ENCODE measurements at places on chromosomes 13 and 19.

DNA sequence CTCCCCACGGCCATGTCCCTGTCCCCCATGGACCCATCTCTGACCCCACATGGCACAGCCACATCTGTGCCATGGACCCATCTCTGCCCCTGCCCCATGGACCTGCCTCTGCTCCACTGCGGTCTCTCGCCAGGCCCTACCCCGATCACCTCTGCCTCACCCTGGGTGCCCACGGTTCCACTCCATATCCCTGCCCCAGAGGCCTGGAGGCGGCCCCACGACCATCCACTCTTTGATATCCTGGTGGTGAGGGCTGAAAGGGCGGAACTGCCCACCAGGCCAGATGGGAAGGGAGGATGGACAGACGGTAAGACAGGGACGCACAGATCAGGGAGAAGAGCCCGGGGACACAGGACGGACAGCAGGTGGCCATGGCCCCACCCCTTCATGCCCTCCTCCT, 327 bp downstream of the PTGER1 start:
- DNase-seq: no peak

GRCh38 chr13:87810920-87811344, 139.8 kb downstream of the SLITRK5 start:
- DNase-seq: no peak

DNA sequence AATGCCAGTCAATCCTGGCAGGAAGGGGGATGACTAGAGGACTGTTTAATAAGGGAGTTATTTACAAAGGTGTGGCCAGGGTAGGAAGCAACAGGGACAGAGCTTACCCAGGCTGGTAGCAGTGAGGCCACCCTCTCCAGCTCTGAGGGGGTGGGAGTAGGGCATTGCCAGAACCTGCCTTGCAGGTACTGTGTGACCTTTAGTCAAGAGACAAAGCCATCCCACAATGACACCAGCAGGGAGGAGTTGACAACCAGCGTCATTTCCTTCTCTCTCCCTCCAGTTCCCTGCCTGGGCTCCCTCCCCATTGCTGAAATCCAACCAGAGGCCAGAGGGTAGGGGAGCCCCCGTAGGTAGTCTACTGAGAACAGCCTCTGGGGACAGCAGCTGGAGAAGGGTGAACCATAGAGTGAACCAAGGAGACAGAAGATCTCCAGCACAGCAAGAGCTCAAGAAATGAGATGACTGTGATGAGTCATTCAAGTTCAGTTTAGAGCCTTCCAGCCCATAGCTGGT, 33.3 kb upstream of the SPATA13 start:
- peak; percentile 24 for DNase-seq

- DNase-seq: no peak
Measured at GRCh38 chr13:33840402-33840801, 22.5 kb downstream of the RFC3 start.

DNA sequence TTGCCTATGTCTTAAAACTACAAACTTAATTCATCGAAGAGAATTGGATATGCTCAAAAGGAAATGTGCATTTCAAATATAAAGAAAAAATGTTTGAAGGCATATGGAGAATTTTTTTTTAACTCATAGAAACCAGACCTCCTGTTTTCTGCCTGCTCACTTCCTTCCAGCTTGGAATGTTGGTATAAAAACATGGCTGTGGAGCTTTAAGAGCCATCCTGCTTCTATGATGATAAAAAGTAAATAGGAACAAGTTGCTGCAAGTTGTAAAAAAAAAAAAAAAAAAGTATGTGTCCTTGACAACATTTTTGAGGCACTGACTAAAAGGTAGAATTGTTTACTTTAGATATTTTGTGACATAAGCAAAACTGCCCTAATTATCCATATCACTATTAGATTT, 1230.7 kb downstream of the PCDH9 start:
- no peak for DNase-seq

- no peak for DNase-seq
Measured at GRCh38 chr19:52703917-52704316, 30.9 kb downstream of the ZNF611 start.

DNA sequence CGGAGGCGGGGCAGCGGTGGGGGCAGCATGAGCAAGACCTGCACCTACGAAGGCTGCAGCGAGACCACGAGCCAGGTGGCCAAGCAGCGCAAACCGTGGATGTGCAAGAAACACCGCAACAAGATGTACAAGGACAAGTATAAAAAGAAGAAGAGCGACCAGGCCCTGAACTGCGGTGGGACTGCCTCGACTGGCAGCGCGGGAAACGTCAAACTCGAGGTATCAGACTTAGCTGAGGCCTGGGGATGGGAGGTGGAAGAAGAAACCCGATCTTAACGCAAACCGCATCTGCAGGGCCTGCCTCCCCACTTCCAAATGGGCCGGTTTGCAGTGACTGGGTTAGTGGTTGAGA, 693 bp downstream of the RFXAP start:
- peak; percentile 30 for DNase-seq

DNA sequence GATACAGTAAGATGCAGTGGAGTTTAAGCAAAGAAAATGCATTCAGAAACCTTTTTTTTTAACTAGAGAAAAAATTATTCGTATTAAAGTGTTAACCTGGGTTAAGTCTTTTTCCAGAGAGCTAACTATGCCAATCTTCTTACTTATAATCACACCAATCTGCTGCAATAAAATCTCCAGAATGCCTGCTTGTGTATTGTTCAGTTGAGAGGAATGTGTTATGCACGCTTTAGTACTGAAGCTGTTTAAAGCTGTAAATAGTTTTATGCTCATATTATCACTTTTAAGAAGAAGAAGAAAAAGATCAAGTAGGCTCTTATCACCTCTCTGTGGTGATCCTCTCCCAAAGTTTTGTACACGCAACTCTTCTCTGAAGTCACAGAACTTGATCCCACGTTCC, 528.7 kb downstream of the RFC3 start:
- DNase-seq: peak; percentile 26
